ENCODE measurements at places on chromosomes 7 and 10.
A peak's percentile ranks its signal among the peaks of the same experiment; 100 is the strongest.

GRCh38 chr10:5545778-5546710, 21.3 kb downstream of the CALML3 start:
- DNase-seq = no peak

DNA sequence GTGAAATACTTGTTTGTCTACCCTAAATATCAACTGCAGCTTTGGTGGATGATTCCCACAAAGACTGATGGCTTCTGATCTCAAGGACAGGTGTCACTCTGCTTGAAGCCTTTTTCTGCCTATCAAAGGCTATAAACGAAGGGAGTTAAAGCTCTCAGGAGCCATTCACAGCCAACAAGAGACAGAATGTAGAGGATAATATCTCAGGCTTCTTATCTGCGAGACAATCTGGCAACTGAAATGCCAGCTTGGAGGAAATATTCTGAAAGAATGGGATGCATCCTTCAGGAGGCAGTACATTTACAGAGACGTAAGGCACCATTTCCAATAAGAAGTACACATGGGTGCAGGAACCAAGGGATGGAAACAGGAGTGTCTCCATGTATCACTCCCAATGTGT, 549.4 kb downstream of the GPAM start:
- DNase-seq = no peak

DNA sequence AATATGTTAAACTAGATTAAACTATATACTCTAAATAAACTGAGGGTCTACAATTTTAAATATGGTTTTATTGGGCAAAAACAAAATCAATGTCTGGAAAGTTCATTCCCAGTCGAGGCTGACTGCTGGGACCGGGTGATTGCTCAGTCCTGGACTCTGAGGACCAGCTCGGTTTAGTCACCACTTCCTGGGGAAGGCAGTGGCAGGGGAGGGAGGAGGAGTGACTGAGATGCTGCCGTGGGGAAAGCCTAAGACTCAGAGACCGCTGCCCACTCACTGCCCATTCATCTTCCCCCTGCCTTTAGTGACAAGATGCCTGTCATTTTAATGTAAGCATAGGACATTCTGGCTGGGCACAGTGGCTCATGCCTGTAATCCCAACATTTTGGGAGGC, 29.0 kb downstream of the ATOH7 start:
- DNase-seq = peak; percentile 44

DNA sequence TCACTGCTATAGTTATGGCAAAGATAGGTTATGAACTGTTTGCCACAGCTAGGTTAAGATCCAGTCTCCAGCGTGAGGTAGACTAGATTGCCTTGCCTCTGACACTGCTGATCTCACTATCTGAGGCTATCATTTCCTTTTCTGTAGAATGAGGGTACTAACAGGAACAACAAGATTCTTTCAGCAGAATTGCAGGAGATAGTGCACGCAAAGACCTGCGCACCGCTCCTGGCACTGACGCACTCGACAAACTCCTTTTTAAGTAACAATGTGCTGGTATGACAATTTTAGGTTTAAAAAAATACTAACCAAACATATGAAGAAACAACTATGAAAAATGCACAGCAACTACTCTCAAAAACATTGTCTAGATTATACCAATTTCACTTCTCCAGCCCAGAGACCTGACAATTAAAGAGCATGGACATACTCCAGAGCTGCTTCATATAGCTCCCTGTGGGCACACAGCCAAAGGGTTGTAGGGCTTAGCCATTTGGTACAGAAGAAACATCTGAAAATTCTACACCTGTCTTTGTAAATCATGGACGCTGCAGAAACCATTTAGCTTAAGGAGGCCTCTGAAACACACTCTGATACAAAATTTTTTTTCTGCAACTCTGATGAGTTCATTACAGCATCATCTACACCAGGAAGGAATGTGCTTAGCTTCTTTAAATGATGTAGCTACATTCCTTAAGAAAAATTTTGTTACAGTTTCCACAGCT, 7.8 kb downstream of the ADAM12 start:
- DNase-seq = no peak

- no peak for DNase-seq
These were observed 44.7 kb downstream of the DOCK4 start for GRCh38 chr7:112161253-112162141.

DNA sequence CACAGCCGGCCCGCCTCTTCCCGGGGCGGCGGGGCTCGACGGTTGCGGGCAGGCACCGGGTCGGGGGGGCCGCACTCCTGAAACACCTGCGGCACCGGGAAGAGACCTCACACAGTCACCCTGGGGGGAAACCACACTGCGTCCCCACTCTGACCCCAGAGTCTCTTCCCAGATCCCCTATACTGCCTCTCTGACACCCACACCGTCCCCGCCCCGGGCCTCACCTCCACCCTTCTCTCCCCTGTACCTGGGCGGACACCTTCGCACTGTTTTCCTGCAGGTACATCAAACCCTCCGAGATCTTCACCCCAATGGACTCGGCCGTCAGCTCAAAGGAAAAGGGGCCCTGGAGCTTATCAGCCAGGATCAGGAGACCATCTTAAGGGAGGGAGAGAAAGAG, 3.4 kb upstream of the GAL3ST4 start:
- DNase-seq = no peak

DNA sequence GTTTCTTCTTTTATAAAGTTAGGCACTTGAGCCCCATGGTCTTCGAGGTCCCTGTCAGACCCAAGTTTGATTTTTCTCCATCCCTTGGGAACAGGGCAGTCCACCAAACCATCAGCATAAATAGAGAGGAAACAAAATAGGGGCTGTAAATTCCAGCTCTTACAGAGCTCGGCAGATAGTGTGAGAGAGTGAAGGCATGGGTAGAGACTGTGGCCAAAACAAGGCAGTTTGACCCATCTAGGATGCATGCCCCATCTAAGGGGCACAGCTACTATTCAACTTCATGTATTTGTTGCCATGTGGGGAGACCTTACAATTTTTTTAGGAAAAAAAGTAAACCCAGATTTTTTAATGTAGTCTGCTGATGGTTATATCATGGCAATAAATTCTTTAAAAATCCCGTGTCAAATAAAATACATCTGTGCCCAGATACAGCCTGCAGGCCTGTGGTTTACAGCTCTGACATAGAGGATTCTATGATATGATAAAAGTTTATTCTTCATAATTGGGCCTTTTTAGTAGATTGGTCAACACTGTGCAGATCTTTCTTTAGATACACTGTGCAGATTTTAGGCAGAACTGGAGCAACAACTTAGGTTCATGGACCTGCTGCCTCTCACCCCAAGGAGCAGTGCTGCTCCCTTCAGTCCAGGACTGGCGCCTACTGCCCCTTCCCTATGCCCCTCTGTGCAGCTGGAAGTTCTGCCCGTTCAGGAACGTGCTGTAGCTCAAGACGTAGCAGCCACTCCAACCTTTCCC, 5.3 kb downstream of the PPP1R3C start:
- no peak for DNase-seq

- no peak for DNase-seq
These were observed 3.9 kb downstream of the CDK5 start for GRCh38 chr7:151053751-151054150.

GRCh38 chr10:58424176-58424575, 39.0 kb downstream of the TFAM start:
- no peak for DNase-seq

GRCh38 chr10:127943336-127943910, 36.5 kb downstream of the PTPRE start:
- DNase-seq = no peak

GRCh38 chr7:5827755-5828154, 46.3 kb upstream of the RNF216 start:
- no peak for DNase-seq

DNA sequence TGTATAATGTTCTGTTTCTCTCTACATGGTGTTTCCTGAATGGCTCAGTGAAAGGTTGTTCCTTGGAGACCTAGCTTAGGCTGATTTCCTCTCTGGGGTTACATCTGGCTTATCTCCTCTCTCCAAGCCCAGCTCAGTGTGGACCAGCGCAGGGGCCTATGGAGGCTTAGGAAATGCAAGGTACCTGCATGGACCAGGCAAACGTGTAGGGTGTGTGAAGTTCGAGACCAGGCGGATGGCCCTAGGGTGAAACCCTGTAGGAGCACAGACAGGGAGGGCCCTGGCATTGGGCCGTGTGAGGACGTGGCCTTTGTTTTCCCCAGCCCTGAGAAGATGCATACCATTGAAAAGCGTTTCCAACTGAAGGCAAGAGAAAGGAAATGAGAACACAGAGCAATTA, 59.0 kb downstream of the DOCK1 start:
- DNase-seq = no peak

- DNase-seq = no peak
These were observed 19.4 kb downstream of the GATA3 start for GRCh38 chr10:8073691-8074416.

GRCh38 chr10:104150139-104150538, 28.2 kb downstream of the SFR1 start:
- DNase-seq = peak; percentile 5

DNA sequence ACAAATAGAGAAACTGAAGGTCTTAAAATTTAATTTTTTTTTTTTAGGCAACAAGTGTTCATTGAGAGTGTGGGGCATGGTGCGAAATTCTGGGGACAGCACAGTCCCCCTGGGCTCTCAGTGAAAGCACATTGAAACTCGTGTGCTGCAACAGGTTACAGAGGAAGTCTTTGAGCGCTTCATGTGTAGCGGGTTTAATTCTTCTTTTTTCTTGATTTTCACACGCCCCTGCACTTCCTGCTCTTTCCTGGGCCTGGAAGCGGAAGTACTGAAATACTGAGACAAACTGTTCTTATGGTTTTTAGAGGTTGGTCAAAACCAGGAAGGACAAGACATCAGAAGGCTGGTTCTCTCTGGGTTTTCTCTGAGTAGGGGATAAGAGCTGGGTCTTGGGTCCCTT, 203.5 kb downstream of the PTEN start:
- DNase-seq = no peak

DNA sequence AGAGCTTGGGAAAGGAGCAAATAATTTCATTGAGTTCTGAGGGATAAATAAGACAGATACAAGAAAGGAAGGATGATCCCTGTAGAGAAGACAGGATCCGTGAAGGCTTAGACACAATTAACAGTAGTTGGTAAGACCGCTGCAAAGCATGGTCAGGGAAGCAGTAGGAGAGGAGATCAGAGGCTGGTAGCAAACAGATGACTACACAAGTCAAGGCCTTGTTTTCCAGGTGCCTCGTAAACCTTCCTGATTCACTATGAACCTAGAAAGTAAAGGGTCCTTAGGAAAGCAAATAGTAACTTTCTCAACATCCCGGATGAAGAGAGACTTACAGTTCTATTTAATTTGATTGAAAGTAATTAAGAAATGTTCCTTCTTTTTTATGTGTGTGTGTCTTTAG, 118.6 kb downstream of the GNAI1 start:
- no peak for DNase-seq

DNA sequence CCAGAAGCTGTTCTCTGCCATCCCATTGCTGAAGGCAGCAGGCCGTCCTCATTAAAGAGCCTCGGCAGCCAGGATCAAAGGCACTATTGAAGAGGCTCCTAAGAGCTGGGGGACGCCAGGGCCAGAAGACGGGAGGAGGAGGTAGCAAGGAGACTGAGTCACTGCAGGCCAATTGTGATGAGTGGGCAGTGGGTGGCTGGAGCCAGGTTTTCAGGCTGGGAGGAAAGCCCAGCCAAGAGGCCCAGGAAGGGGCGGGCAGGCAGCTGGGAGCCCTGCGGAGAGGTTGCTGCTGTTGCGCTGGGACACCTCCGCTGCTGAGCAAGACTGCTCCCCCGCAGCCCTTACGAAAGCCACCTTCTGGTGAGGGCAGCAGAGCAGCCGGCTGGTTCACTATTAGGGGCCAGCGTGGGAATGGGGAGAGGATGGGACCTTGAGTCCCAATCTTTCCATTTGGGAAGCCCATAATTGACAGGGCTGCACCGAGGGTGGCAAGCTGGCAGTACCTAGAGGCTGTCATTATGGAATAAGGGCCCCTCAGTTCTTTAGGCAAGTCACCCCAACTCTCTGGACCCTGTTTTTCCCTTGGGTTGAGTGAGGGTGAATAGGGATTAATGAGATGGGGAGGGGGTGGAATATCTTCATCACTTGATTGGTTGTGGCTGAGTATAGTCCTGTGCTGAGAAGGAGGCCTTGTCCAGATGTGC, 48.4 kb downstream of the UNC5B start:
- DNase-seq = no peak

- DNase-seq = no peak
These were observed 42.1 kb downstream of the MGMT start for GRCh38 chr10:129509155-129509554.

DNA sequence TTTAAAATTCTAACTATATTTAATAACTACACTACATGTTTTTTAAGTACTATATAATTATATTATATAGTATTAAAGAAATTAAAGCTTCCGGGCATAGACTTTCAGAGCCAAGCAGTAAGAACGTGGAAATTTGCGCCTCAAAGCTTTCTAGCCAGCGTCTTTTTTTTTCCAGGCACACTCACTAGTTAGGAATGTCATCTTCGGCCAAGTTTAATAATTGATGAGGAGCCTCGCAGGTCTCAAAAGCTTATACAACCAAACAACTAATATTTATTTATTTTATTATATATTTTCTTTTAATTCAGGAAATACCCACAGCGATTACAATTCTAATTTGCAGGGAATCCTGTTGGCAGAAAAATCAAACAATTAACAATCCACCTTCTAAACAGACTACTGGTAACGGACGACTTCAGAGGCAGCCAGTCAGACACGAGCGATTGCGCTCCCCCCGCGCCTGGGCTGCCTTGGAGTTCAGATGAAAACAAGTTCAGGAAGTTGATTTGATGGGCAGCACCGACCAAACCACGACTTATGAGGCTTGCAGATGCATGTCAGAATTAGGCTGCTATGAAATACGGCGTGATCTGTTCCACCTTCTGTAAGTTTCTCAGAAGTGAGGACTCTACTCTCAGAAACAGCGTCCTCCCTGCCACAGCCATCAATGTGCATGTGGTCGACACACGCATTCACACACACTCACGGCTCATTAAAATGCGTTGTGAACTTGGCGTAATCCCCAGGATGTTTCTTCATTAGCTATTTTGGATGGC, 431.8 kb upstream of the MGMT start:
- DNase-seq = no peak

- no peak for DNase-seq
These were observed 58.4 kb downstream of the ADCYAP1R1 start for GRCh38 chr7:31110331-31111108.

DNA sequence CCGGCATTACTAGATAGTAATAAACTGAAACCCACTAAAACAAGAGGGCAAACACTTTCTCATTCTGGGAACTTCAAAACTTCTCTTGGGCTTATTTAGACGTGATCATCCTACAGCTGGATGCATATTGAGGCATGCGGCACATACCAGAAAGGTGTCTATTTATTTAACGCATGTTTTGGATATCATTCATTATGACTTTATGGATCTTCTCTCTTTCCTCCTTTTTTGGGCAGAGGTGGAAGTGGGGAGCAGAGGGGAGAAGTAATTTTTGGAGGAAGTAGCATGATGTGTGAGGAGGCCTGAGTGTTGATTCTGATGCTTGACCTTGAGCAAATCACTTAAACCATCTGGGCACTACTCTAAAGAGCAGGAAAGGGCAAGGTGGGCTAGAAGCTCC, 270.6 kb downstream of the TRIL start:
- DNase-seq = no peak
